ENCODE measurements at places on chromosomes 4 and X.

- DNase-seq, result no peak
Measured at GRCh38 chrX:25012433-25012735, 3.4 kb downstream of the ARX start.

DNA sequence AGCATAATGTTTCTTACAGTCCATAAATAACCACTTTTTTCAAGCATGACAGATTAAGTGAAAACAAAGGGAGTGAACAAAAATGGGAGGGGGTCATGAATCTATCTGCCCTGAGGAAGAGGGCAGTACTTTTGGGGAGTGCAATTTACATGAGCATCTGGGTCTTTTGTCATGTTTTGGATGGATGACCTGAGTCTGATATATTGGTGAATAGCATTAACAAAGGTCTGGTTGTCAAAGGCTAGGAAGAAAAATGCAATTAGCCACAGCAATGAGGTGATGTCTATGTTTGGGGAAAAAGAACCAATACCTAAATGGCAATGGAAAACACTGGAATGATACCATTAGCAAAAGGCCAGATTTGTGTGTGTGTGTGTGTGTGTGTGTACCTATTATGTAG, 15.1 kb upstream of the MAD2L1 start:
- no peak for DNase-seq

GRCh38 chr4:160318567-160319220, 1215.8 kb downstream of the RAPGEF2 start:
- no peak for DNase-seq

DNA sequence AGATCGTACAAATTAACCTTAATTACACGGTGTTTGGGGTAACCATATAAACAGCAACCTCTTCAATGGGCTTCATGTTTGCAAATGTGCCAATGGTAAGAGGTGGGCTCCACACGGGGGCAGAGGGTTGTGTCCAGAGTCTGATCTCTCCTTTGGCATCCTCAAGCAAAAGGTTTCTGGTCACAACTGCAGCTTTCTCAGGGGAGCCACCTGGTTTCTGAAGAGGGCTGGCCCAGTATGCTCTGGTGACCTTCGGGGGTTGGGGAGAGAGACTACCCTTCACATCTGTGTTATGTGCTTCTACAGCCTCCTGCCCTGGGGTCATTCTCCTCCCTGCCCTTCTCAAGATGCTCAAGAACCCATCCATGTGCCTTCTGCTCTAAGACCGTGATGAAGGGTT, 259.6 kb downstream of the CRLF2 start:
- no peak for DNase-seq

- DNase-seq, result no peak
Measured at GRCh38 chr4:102627831-102628523, 126.8 kb downstream of the NFKB1 start.

- DNase-seq, result no peak
Measured at GRCh38 chr4:42789041-42789567, 103.4 kb upstream of the GRXCR1 start.

DNA sequence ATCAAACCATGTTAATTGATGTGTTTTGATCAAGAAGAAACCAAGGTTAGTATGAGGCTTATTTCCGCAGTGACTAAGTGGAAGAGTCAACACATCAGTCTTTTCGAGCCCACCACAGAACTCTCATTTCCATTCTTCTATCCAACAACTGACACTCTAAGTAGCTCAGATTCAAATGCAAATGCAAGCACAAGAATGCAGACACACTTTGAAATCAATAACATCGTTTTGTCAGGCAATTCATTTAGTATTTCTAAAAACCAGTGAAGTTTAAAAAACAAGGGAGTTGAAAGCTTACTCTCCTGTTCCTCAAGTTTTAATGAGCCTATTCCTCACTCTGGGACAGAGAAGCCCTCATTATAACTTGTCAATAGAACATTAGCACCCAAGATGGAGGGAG, 433.1 kb downstream of the ZIC3 start:
- no peak for DNase-seq

DNA sequence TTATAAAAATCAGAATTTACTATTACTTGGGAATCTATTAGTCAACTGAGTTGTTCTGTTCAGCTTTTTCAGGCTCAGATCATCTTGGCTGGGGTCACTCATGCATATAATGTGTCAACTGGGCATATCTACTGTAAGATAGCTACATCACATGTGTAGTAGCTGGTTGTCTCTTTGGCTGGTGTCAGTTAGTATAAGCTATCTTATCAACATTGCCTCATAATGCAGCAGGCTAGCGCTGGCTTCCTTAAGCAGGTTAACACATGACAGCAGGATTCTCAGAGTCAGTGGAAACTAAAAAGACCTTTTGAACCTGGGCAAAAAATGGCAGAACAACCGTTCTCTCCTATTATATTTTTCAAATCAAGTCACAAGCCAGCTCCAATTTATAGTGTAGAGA, 378.3 kb upstream of the PCDH10 start:
- DNase-seq, result no peak

DNA sequence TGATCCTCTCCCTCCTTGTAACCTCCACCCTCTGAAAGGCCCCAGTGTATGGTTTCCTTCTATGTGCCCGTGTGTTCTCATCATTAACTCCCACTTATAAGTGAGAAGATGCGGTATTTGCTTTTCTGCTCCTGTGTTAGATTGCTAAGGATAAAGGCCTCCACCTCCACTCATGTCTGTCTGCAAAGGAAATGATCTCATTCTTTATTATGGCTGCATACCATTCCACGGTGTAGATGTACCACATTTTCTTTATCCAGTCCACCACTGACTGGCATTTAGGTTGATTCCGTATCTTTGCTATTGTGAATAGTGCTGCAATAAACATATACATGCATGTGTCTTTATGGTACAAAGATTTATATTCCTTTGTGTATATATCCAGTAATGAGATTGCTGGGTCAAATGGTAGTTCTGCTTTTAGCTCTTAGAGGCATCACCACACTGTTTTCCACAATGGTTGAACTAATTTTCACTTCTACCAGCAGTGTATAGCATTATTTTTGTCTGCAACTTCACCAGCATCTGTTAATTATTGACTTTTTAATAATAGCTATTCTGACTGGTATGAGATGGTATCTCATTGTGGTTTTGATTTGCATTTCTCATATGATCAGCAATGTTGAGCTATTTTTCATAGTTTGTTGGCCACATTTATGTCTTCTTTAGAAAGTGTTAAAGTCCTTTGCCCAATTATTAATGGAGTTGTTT, 1030.9 kb downstream of the FSTL5 start:
- DNase-seq, result no peak
